ENCODE measurements at places on chromosomes 5 and 9. TPM values are rescaled to one million over a fixed set of nuclear protein-coding genes. Genes with fewer than 3 reads are reported as not detected.

POC5 gene
- total RNA-seq: 12.7 TPM

C9orf152 gene
- 0.36 TPM for total RNA-seq

MRPL50 gene
- total RNA-seq: 17.5 TPM

TNFSF8 gene
- total RNA-seq: 0.20 TPM

OBP2B gene
- not detected for total RNA-seq

FCN2 gene
- not detected for total RNA-seq

NDUFS6 gene
- total RNA-seq: 59.7 TPM

POU5F2 gene
- 0.95 TPM for total RNA-seq

ADAMTS2 gene
- total RNA-seq: 0.05 TPM

PCDHGB7 gene
- 2.4 TPM for total RNA-seq

TXNDC8 gene
- not detected for total RNA-seq

DNA sequence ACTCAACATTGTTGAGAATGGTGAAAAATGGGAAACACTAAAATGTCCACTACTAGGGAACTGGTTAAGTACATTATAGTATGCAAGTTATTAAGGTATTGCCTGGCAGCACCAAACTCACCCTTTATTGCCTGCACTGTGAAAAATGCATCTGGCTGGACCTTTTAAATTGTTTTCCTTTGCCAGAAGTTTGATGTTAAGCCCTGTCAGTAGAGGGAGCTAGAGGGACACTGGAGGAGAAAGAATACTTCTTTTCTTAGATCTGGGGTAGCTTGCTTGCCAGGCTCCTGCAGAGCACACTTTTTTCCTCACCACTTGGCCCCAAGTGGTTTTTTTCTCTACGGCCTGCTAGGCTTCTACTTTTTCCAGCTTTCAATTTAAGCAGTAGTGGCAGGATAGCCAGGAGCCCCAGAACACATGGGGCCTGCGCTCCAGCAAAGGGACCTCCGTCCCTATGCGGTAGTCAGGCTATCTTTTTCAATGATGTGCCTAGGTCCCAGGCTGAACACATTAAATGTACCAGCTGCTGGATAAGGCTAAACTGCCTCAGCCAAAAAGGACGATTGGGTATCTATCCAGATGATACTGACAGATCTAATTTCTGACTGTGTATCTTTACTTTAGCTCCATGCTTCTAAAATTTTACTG, 8.0 kb upstream of the HABP4 start:
- H3K4me1 ChIP-seq: no peaks in the 10 kb centered on the region
- peak; percentile 71 for DNase-seq
- no peaks in the 10 kb centered on the region for H3K27me3 ChIP-seq
- H3K4me3 ChIP-seq: no peak overlapping the region
- H3K36me3 ChIP-seq: no peaks in the 10 kb centered on the region

GRCh38 chr5:158699298-158699880, 400.3 kb downstream of the EBF1 start:
- no peaks in the 10 kb centered on the region for H3K27me3 ChIP-seq
- H3K36me3 ChIP-seq: no peaks in the 10 kb centered on the region
- DNase-seq: no peak
- no peak overlapping the region for H3K27ac ChIP-seq

DNA sequence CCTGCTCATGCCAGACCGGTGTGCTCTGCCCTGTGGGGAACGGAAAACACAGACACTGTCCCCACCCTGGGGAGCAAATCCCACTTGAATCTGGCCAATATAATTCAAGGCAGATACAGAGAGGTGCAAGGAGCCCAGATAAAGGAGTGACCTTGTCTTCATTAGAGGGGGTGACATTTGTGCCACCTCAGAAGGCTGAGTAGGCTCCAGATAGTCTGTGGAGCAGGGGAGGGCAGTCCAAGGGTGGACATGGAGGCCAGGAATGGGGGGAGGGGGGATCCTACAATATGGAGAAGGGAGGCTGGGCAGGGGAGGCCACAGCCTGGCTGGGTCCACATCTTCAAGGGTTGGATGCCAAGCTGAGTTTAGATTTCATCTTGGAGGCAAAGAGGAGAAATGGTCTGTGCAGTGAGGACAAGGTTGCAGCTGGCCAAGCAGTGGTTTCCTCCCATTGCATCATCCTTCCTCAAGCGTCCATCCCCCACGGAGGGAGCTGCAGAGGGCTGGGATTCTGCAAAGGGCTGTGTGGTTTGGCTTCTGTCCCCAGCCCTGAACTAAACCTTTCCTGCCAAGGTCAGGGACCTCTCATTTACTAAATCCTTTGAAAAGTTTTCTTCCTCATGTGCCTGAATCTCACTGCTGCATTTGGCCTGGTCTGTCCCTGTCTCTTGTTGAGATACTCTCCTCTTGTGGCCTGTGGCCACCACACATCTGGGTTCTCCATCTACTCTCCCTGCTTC, 60.1 kb downstream of the GALNT12 start:
- no peaks in the 10 kb centered on the region for H3K36me3 ChIP-seq
- H3K27ac ChIP-seq: no peak overlapping the region
- no peak overlapping the region for H3K4me3 ChIP-seq

GRCh38 chr5:65837139-65837538, 89.2 kb upstream of the ERBIN start:
- no peak overlapping the region for H3K27ac ChIP-seq
- DNase-seq: no peak
- no peaks in the 10 kb centered on the region for H3K36me3 ChIP-seq
- H3K4me3 ChIP-seq: no peak overlapping the region
- H3K4me1 ChIP-seq: no peaks in the 10 kb centered on the region
- no peaks in the 10 kb centered on the region for H3K27me3 ChIP-seq

DNA sequence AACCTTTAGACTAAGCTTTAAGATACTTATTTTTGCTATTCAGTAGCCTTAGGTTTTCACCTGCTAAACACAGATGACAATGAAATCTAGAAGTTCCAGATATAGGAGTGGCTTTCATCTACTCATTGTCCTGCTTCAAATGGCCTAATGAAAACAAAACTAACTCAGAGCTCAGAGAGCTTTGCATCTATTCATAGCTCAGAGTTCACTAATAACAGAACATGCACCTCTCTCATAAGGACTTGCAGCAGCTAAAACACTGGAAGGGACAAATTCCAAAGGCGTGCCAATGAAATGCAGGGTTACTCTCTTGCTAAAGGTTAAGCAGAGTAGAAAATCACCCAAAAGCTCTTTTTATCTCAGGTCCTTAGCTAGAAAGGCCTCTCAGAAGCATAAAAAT, 29.0 kb downstream of the SLC31A2 start:
- no peak overlapping the region for H3K4me3 ChIP-seq
- H3K36me3 ChIP-seq: peaks cover 3% of the 10 kb centered on the region
- no peaks in the 10 kb centered on the region for H3K4me1 ChIP-seq
- DNase-seq: no peak
- H3K27ac ChIP-seq: no peak overlapping the region
- H3K27me3 ChIP-seq: no peaks in the 10 kb centered on the region

GRCh38 chr9:92414566-92414965, 9.7 kb downstream of the OMD start:
- DNase-seq: no peak
- H3K4me1 ChIP-seq: no peaks in the 10 kb centered on the region
- H3K27me3 ChIP-seq: no peaks in the 10 kb centered on the region
- no peaks in the 10 kb centered on the region for H3K36me3 ChIP-seq

- no peak for DNase-seq
- H3K4me3 ChIP-seq: peak overlapping the region; percentile 72
- H3K27ac ChIP-seq: peak overlapping the region; percentile 86
Observed at GRCh38 chr5:149999866-150000255, 593 bp downstream of the TIGD6 start.

GRCh38 chr5:100913298-100913697, 10.2 kb upstream of the ST8SIA4 start:
- H3K4me1 ChIP-seq: no peaks in the 10 kb centered on the region
- no peaks in the 10 kb centered on the region for H3K27me3 ChIP-seq
- no peaks in the 10 kb centered on the region for H3K36me3 ChIP-seq
- no peak overlapping the region for H3K4me3 ChIP-seq

DNA sequence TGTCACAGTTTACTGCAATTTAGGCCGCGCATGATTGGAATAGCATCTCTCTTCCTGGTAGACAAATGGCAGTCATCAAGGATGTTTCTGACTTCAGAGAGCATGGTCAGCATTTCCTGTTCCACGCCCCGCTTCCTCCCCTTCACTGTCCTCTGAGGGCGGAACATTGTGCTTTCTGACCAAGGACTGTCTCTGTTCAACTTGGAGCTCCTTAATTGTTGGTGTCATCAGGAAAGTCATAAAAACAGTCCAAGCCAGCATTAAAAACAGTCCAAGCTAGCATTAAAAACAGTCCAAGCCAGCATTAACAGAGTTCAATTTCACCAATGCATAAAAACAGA, 301.3 kb upstream of the IRX4 start:
- H3K36me3 ChIP-seq: no peaks in the 10 kb centered on the region
- H3K4me1 ChIP-seq: no peaks in the 10 kb centered on the region
- H3K27ac ChIP-seq: no peak overlapping the region
- no peak for DNase-seq
- H3K4me3 ChIP-seq: no peak overlapping the region

- H3K27ac ChIP-seq: no peak overlapping the region
- no peak overlapping the region for H3K4me3 ChIP-seq
- no peaks in the 10 kb centered on the region for H3K27me3 ChIP-seq
- H3K4me1 ChIP-seq: no peaks in the 10 kb centered on the region
Observed at GRCh38 chr9:81578606-81579005, 110.7 kb downstream of the TLE1 start.

Measured in Caco-2 (cell line).